ENCODE measurements at places on chromosomes 13 and 19.
A peak's percentile ranks its signal among the peaks of the same experiment; 100 is the strongest.

DNA sequence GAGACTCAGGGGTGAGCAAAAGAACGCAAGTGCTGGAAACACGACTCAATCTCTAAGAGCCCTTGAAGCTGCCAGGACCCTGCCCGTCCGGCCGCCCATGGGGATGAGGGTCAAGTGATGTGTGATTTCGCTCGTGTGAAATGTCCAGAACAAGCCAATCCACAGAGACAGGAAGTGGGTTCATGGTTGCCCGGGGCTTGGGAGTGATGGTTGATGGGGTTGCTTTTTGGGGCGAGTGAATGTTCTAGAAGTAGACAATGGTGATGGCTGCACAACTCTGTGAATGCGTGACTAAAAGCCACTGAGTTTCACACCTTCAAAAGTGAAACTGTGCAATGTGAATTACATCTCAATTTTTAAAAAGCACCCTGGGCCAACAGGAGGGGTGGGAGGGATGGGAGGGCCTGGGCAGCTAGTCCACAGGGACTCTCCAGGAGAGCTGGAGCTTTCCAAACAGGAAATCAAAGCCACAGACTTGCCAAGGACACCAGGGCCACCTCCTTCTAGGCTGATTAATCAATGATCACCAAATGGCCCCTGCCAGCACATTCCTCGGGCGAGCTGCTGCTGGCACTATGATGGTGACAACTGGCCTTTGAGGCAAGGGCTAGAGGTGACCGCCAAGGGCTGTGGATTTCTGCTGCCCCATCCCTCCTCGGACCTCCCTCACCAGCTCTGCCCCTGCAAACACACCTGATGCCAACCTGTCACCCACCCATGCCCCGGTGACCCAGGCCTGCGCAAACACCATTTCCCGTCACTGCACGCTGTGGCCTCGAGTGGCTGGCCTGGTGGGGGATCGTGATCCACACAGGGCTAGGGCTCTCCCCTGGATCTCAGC is 14.0 kb downstream of the DPP9 start:
- DNase-seq: no peak

- DNase-seq: no peak
Observed at GRCh38 chr19:17951157-17951989, 15.5 kb upstream of the KCNN1 start.

DNA sequence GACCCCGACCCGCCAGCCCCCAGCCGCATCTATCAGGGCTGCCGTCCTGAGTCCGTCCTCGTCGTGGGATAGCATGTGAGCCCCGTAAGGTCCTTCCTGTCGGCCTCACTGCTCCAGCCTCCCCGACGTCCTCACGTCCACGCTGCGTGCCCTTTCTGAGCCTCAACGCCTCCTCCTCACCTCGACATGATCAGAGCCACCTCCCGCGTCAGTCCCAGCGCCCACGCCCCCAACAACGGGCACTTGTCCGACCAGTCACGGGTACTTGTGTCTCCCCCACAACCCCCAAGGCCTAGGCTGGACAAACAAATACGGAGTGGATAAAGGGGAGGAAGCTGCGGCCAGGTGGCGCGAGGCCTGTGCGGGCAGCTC is 665 bp downstream of the ZNF497 start:
- peak; percentile 75 for DNase-seq

DNA sequence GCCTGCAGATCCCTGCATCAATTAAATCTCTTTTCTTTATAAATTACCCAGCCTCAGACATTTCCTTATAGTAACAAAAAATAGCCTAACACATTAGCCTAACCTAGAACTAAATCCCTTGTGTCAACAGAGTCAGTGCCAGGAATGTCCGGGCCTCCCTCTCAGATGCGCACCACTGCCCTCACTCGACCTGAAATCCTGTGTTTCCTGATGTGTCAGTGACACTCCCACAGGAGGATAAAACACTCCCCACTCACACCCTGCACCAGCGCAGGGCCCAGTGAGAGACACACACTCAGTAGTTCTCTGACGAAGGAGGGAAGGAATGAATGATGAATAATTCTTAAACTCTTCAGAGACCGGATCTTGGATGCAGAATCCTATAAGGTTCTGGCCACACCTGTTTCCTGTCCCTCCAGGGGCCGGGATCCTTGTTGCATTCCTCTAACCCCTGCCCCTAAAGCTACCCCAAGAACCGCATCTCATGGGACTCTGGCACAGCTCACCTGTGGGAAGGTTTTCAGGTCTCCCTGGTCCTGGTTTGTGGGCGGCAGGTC is 3.1 kb downstream of the CEACAM3 start:
- DNase-seq: no peak

GRCh38 chr19:42794765-42795164 is 29.3 kb upstream of the PSG8 start:
- DNase-seq: no peak

DNA sequence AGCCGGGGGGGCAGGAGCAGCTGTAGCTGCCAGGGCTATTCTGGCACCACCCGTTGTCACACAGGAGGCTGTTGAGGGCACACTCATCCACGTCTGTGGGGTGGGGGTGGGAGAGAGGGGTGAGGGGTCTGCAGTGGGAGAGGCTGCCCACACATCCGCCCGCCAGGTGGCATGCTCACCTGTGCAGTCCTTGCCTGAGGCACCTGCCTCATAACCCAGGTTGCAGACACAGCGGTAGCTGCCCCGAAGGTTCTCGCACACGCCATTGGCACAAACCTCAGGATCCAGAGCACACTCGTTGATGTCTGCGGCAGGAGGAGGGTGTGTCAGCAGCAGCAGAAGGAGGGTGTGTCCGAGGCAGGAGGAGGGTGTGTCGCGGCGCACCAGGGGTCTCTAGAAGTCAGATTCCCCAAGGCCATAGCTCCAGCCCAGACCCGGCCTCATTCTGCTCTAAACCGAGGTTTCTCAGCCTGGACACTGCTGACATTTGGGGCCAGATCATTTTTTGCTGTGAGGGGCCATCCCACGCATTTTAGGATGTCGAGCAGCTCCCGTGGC is 20.3 kb downstream of the FBN3 start:
- no peak for DNase-seq

- DNase-seq: no peak
Observed at GRCh38 chr19:49019242-49019932, 2.5 kb upstream of the LHB start.

DNA sequence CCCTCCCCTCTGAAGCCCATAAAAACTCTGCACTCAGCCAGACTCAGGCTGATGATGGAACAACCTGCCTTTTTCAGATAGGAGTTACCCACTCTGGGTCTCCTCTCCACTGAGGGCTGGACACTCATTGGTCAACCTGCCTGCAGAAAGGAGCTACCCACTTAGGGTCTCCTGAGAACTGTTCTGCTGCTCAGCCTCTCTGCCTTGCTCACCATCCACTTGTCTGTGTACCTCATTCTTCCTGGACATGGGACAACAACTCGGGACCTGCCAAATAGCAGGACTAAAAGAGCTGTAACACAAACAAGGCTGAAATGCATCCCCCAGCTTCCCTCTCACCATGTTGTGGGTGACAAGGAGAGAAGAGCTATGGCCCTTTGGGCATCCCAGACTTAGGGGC is 18.4 kb upstream of the RCBTB2 start:
- DNase-seq: no peak

- DNase-seq: no peak
Observed at GRCh38 chr19:1932395-1932794, 8.6 kb upstream of the CSNK1G2 start.

DNA sequence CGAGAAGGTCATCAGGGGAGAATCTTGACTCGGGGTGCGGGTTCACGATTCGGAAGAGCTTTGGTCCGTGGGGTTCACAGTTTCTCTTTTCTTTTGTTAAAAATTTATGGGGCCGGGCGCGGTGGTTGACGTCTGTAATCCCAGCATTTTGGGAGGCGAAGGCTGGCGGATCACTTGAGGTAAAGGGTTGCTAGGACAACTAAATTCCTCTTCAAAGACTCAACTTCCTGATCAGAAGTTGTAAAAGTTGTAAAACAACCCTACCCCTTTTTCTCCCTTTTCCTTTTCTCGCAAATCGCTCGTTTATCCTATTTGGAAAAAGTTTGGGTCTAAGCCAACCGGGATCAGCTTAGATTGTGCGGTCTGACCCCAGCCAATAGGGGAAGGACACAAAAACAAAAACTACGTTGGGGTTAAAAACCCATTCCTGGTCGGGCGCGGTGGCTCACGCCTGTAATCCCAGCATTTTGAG is 673 bp downstream of the ZNF486 start:
- DNase-seq: no peak

DNA sequence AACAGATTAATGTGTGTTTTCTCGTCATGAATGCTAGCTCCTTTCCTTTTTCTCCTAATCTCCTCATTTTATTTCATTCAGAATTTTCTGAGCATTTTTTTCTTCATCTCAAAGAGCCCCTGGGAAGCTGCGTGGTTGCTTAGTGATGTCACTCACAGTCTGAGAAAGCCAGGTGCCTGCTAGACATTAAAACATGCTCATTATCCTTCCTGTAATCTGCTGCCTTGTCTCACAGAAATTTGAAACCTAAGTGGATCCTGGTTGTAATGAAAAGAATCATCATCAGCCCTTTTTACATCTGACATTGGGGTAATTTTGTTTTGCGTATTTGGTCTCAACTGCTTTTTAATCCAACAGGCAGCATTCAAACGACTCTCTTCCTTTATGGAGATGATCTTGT is 108.2 kb upstream of the RNF113B start:
- DNase-seq: no peak

DNA sequence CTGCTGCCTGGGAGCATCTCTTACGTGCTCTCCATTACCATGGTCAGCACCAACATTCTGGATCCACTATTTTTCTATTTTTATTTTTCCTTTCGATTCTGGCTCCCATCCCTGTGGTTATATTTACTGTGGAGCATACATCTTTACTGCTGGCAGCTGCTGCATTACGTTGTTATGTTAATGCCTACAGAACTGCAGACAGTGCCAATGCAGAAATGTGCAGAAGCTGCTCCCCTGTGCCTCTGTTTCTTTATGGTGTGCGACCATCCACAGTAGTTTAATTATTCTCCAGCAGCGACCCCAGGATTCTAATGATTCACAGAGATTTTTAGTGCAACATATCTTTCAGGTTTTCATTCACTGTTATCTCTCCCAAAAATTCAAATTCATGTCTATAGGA is 911.7 kb upstream of the SLITRK6 start:
- DNase-seq: no peak

GRCh38 chr13:108924134-108924533 is 294.7 kb downstream of the MYO16 start:
- no peak for DNase-seq

DNA sequence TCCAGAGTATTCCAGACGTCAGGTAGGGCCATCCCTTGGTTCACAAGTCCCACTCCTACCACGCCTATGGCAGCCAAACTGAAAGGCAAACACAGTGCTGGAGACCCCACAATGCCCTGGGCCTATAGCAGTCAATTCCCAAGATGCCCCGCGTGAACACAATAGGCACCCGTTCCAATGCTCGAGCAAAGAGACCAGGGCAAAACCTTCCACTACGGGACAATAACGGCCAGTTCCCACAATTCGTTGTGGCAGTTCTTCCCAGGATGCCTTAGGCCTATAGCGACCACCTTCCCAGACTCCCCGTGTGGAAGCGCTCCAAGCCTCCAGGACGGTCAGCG is 538 bp downstream of the ZNF428 start:
- no peak for DNase-seq

DNA sequence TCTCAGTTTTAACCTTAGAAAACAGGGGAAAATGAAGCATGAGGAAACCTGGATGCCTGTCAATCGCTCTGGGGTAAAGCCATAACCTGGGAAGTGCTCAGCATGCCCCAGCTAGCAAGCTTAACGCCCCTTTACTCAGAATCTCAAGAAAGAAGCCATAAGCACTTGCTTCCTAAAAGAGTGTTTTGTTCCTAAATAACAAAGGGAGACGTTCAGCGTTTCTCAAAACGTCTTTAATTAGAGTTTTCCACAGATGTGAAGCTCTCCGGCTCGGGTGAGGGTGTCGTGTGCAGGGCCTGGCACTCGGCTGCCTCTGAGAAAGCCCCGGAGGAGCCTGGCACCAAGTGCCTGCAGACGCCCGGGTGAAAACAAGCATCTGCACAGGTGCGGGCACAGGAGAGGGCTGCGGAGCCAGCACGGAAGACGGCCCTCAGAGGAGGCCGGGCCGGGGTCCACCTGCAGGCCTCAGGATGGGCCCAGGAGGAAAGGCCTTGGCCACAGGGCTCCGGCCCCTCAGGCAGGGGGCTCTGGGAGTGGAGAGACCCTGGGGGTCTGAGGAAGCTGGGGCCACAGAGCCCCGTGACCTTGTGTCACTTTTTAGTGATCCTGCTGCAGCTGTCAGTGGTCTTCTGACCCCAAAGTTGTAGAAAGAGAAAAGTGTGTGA is 6.2 kb downstream of the GAS6 start:
- DNase-seq: no peak
